Calu3 (cell line): ENCODE measurements at places on chromosomes 16 and 17. TPM values are rescaled to one million over a fixed set of nuclear protein-coding genes. Genes with fewer than 3 reads are reported as not detected.

The ACSM2A gene
- not detected in 2 replicates for total RNA-seq

The DYNLL2 gene
- 24.8 and 29.2 TPM in 2 replicates for total RNA-seq

GRCh38 chr17:73058022-73058421, 34.5 kb downstream of the SLC39A11 start:
- no peak overlapping the region for H3K4me3 ChIP-seq
- DNase-seq = no peak
- no peaks in the 10 kb centered on the region for H3K36me3 ChIP-seq
- H3K27ac ChIP-seq = no peak overlapping the region
- no peaks in the 10 kb centered on the region for H3K4me1 ChIP-seq

GRCh38 chr16:12800817-12801216, 2.9 kb downstream of the CPPED1 start:
- H3K36me3 ChIP-seq = peaks cover 4% of the 10 kb centered on the region
- no peak overlapping the region for H3K27ac ChIP-seq
- peaks cover 8% of the 10 kb centered on the region for H3K4me1 ChIP-seq
- no peaks in the 10 kb centered on the region for H3K27me3 ChIP-seq
- no peak for DNase-seq

DNA sequence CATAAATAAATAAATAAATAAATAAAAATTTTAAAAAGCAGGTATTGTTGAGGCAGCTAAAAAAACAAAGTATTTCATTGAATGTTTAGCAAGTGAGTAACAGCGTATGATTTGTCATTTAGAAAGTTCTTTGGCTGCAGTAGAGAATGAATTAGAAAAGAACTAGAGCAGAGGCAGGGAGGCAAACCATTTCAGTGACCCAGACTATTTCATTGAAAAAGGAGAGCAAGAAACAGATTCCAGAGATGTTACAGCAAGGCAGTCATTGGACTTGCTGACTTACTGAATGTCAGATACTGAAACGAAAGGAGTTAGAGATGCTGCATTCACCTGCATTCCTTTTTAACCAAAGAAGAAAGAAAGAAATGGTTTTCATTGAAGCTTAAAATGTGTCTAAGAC, 105.5 kb upstream of the HLF start:
- H3K36me3 ChIP-seq = no peaks in the 10 kb centered on the region
- H3K27me3 ChIP-seq = no peaks in the 10 kb centered on the region
- H3K4me1 ChIP-seq = no peaks in the 10 kb centered on the region

- H3K4me3 ChIP-seq = peak overlapping the region; percentile 73
- no peaks in the 10 kb centered on the region for H3K27me3 ChIP-seq
- H3K36me3 ChIP-seq = peaks cover 45% of the 10 kb centered on the region
- no peak for DNase-seq
Observed at GRCh38 chr16:30535106-30535776, 583 bp upstream of the ZNF747 start.

- H3K4me3 ChIP-seq = no peak overlapping the region
- no peaks in the 10 kb centered on the region for H3K4me1 ChIP-seq
- H3K27me3 ChIP-seq = no peaks in the 10 kb centered on the region
- no peak overlapping the region for H3K27ac ChIP-seq
- no peak for DNase-seq
- no peaks in the 10 kb centered on the region for H3K36me3 ChIP-seq
Observed at GRCh38 chr16:35181422-35182030, 1722.1 kb downstream of the TP53TG3F start.
